Activated CD8-positive, alpha-beta T cell treated with anti-CD3 and anti-CD28 coated beads, Interleukin-2, amount 10 ng/mL, durations not matched to agents 7 days and 5 days (primary cell): ENCODE measurements at places on chromosomes 4 and X.

DNA sequence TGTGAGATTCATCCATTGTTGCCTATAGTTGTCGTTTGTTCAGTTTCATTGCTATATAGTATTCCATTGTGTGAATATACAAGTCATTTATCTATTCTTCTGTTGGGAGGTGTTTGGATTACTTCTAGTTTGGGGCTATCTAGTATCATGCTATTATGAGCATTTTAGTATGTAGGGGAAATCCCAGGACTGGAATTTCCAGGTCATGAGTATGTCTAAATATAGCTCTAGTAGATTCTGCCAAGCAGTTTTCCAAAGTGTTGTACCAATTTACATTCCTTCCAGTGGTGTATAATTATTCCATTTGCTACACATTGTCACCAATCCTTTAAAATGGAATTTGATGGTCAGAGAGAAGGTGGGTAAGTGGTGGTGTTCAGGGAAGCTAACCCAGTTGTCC, 30.1 kb downstream of the EGFL6 start:
- H3K36me3 ChIP-seq: no peaks in the 10 kb centered on the region
- DNase-seq: no peak
- no peaks in the 10 kb centered on the region for H3K4me1 ChIP-seq

DNA sequence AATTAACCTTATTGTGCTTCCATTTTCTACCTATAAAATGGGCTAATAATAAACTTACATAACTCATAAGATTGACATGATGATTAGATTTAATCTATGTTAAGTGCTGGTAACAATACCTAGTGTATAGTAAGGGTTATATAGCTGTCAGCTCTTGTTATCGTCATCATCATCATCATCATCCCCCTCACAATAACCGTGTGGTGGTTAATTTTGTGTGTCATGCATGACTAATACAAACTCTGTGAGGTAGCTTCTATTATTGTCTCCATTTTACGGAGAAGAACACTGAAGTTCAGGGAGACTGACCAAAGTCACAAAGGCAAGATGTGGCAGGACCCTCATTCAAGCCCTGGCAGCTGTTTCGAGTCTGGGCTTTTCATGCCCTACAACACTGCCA, 211.3 kb downstream of the PALLD start:
- H3K27ac ChIP-seq: no peak overlapping the region
- no peak overlapping the region for H3K4me3 ChIP-seq
- H3K4me1 ChIP-seq: no peaks in the 10 kb centered on the region
- peaks cover 2% of the 10 kb centered on the region for H3K27me3 ChIP-seq
- H3K36me3 ChIP-seq: no peaks in the 10 kb centered on the region

GRCh38 chrX:103831342-103831802, 685 bp downstream of the RAB9B start:
- no peak overlapping the region for H3K27ac ChIP-seq
- peak; percentile 65 for DNase-seq
- H3K4me3 ChIP-seq: peak overlapping the region; percentile 71
- peaks cover 8% of the 10 kb centered on the region for H3K27me3 ChIP-seq
- no peaks in the 10 kb centered on the region for H3K36me3 ChIP-seq
- peaks cover 3% of the 10 kb centered on the region for H3K4me1 ChIP-seq

DNA sequence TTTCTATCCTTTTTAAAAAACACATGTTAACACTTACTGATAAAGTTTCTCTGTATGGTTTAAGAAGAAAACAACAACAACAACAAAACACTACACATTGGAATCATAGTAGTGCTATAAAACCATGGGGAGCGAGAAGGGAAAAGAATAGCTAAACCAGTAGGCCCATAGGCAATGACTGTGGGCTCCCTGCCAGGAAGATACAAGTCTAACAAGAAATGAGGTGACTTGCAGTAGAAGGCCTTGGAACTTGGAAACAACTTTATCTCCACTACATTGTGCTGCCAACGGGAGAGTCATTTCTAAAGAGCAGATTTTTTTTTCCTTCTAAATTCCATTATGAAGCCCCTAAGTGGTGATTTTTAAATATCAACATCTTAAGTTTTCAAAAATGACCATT, 78.0 kb downstream of the GPC4 start:
- H3K27me3 ChIP-seq: no peaks in the 10 kb centered on the region
- H3K27ac ChIP-seq: no peak overlapping the region
- no peaks in the 10 kb centered on the region for H3K4me1 ChIP-seq
- no peaks in the 10 kb centered on the region for H3K36me3 ChIP-seq
- no peak overlapping the region for H3K4me3 ChIP-seq
